ENCODE measurements at places on chromosomes 4 and X.

DNA sequence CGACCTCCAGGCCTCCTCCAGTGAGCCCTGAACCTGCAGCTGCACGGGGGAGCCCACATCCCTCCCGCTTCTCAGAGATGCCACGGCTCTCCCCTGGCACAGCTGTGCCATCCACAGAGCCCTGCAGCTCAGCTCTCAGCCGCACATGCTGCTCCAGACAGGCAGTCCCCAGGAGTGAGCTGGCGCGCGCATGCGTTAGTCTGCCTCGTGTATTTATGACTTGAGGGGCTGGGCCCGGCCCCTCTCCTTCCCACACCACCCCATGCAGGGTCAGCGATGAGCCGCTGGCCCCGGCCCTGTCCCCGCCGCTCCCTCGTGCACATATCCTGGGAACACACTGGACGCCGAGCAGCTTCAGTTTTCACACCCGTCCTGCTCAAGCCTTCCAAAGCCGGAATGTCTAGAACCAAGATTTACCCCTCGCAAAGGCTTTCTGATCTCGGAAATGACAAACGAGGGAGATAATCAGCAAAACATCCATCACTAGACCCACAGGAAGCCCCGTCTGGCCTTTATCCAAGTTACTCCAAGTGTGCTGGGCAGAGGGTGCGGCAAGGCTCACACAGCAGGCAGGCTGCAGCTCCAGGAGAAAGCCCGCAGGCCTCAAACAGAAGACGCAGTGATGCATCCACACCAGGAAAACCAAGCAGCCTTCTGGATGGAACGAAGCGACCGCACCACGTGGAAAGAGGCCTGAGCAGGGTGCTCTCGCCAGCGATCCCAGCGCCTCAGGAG, 24.3 kb downstream of the GAK start:
- DNase-seq = no peak

DNA sequence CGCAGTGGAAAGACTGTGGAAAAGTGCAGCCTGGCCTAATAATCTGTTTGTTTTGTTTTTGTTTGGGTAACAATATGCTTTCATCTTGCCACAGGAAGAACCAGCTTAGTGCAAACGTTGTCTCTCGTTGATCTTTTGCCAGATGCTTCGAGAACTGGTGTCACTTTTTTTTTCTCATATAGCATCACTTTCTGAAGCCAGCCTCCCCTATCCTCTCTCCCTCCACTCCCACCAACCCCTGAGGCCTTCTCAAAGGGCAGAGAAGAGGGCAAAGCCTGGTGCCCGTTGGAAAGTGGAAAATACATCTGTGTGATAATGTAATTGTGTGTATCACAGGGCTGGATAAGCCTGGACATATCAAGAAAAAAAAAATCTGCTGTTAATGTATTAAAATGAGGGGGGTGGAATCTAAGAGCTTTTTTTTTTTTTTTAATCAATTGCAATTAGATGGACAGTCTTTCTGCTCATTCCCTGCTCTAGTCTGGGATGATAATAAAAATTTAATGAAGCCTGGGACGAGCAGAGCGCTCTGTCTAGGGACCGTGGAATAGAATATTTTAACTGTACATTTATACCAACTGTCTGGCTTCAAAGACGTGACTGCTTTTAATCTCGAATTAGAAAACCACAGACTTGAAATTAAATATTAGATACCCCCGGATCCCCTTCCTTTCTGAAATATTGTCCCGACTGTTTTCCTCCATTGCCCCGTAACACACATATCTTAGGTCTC, 8.1 kb downstream of the POU4F2 start:
- DNase-seq = no peak

- no peak for DNase-seq
Measured at GRCh38 chr4:88014386-88014905, 7.0 kb downstream of the PKD2 start.

- no peak for DNase-seq
Measured at GRCh38 chr4:158850800-158851644, 82.2 kb downstream of the FNIP2 start.

GRCh38 chr4:188841523-188841922, 702.3 kb downstream of the TRIML1 start:
- DNase-seq = no peak

DNA sequence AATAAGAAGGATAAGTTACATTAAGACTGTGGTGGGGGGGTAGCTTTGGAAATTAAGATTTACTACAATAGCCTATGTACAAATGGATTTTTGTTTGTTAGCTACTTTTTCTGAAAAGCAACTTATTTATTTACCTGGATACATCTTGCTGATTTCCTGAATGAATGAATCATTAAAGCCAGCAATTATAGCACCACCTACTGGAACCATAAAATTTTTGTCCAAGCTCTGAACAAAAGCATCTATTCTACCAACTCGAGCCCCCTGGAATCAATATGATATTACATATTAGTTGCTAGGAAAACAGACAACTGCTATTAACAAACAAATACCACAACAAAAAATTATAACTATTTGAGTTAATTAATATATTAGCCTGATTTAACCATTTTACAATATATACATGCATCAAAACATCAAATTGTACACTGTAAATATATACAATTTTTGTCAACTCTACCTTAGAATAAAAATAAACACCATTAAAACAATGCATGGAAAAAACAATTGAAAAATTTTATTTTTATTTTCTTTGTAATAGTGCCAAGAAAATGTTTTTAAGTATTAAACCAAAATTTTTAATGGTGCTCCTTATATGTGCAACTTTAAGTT, 15.3 kb downstream of the SEPSECS start:
- DNase-seq = no peak
